ENCODE measurements at places on chromosomes 16 and 17.

DNA sequence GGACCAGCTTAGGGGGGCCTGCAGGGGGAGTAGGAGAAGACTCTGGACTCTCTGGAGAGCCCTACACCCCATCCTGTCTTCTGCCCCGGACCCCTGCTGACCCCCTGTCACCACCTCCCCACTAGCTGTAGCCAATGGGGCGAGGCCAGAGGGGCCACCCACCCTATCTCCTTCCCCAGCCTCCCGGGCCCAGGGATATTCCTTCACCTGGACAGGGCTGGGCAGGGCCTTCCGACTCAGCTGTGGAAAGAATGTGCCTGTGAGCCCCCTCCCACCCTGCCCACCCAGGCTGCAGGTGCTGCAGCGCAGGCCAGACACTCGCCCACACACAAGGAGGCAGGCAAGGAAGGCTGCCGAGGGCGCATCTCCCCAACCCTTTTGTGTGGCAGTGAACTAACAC is 23.0 kb downstream of the TSPOAP1 start:
- DNase-seq, result no peak

- DNase-seq, result no peak
Observed at GRCh38 chr16:57762365-57763040, 26.9 kb downstream of the KATNB1 start.

GRCh38 chr17:55661256-55661758 is 61.4 kb downstream of the TMEM100 start:
- DNase-seq, result no peak

GRCh38 chr16:85036236-85037049 is 8.8 kb downstream of the KIAA0513 start:
- DNase-seq, result no peak

GRCh38 chr17:75078284-75079022 is 9.3 kb upstream of the SLC16A5 start:
- DNase-seq, result no peak

- DNase-seq, result peak; percentile 70
Observed at GRCh38 chr16:55944377-55944802, 69.2 kb upstream of the CES5A start.

GRCh38 chr17:4405699-4406098 is 28.0 kb upstream of the SPNS3 start:
- DNase-seq, result no peak

DNA sequence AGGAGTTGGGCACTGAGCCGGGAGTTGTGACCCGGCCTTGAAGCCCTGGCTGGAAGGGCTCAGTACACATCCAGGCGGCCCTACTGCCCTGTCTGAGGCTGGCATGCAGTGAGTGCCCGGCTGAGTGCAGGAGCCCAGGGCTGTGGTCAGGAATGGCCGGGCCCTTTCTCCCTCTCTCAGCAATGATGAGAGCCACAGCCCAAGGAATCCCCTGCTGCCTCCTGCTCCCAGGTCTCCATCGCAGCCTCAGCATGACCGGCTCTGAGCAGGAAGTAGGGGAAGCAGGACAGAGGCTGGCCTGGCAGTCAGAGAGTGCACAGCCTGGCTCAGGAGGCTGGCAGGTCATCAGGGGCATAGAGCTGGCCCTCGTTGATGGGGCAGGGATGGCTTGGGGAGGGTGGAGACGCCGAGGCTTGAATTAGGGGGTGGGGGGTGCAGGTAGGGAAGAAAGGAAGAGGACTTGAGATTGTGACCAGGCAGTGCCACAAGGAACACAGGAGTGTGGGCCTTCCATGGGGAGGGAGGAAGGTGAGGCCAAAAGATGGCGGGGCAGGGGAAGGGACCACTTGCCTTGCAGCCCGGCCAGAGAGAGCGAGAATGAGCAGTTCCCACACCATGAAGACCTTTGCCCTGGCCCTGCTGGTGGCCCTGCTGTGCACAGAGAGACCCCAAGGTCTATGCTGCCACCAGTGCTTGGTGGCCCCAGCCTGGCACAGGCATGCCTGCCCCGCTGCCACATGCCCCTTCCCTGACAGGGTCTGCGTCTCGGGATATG is 32.1 kb upstream of the KRT17 start:
- DNase-seq, result no peak

DNA sequence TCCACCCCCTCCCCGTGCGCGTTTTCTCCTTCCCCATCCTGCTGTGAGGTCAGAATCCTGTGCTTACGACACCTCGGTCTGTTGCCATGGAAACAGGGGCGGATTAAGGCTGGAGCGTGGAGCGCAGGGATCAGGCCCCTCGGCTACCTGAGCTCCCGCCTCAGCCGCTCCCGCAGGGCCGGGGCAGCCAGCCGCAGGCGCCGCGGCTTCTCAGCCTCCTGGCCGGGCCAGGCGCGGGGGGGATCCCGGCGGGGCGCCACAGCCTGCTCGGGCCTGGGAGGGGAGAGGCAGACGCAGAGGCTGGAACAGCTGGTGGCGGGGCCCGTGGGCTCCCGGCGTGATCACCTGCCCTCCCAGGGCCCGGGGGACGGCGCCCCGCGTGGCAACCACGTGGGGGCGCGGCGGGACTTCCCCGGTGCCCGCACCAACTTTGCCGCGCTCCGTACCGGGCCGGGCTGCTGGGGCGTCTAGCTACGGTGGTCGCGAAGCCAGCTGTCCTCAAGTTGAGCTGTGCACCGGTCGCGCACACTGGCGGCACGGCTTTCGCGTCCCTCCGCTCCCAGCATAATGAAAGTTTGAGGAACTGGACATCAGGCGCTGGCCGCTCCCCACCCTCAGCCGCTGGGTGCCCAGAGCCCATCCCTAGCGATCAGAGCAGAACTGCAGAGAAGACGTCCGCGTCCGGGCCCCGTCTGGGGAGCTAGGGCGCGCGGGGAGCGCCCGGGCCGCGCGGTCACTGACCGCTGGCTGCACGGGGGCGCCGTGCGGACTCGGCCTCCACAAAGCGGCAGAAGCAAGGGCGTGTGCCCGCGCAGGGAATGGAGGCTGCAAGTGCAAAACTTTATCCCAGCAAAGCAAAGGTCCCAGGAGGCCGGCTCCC is 1.2 kb downstream of the RTN4RL1 start:
- DNase-seq, result peak; percentile 62

DNA sequence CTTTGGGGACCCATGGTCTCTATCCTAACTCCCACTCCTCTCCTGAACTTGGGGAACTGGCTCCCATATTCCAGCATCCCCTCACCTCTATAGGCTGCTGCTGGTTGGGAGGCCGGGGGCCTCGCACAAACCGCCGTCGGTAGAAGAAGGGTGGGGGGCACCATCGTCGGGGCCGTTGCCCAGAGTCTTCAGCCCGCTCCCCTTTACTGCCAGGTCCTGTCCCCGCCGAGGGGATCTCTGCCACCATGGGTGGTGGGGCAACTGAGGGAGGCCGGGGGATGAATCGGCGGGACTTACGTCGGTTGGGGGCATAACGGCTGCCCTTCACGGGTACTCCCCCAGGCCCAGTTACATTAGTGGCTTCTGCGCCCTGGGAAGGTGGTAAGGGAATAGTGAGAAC is 4.3 kb downstream of the YBX2 start:
- DNase-seq, result no peak

DNA sequence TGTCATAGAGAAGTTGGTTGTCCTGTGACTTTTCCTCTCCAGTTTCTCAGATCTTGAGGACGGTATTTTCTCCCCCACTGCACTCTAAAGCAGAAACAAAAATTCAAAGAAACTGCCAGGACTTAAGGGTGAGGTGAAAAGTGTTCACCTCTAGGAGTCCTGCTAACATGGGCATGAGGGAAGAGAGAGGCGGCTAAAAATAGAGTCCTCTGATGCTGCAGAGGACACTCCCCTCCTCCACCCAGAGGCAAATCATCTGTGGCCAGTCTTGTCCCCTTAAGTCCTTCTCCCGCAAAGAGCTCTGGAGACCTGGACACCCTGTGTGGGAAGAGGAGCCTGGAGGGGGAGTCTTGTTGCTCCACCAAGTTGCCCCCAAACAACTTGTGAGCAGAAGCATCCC is 4.7 kb upstream of the DDX19A start:
- DNase-seq, result no peak

- no peak for DNase-seq
Observed at GRCh38 chr17:64574646-64575045, 67.9 kb downstream of the CEP95 start.

DNA sequence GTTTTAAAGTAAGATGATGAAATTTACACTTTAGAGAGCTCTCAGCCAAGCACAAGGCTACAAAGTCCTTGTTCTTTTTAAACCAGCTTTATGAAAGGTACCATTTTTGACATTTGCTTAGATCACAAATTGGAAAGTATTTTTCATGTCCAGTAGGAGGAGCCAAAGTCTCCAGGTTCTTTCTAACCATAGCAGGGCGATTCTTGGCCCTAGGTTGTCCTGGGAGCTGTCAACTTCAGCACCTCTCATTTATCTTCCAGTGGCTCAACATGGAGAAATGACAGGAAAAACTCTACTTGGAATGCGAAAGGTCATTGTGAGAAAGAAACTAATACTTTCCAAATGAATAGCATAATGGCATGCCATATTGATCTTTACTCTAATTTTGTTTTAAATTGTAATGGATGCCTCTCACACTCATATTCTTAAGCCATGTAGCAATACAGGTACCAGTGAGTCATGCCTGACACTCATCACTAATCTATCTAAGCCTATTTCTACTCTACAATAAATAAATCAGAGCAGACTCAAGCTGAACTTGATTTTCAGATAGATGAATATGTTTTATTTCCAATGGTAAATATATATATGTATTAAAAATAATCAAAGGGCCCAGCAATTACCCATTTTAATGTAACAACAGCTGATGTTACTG is 919.1 kb upstream of the EEF2KMT start:
- peak; percentile 68 for DNase-seq

DNA sequence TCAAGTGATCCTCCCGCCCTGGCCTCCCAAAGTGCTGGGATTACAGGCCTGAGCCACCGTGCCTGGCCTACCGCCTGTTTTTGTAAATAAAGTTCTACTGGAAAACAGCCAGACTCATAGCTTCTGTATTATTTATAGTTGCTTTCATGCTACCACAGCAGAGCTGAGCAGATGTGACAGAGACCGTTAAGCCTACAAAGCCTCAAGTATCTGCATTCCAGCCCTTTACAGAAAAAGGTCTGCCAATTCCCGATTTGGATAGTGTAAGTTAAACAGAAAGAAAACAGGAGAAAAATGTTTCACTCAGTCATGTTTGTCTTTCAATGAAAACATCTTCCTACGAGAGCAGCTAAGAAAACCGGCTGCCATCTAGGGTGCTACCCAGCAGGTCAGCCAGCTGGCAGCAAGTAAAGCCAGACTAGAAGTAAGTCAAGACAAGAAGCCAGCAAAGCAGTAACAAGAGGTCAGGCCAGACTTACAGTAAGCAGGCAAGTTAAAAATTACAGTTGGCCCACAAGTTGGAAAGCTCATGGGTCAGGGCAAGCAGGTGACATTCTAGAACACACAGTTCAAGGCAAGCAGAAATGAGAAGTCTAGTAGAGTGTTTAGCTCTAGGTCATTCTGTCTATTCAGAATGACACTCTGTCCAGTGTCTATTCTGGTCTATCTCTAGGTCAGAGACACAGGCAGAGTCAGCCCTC is 17.7 kb downstream of the NCBP3 start:
- no peak for DNase-seq

DNA sequence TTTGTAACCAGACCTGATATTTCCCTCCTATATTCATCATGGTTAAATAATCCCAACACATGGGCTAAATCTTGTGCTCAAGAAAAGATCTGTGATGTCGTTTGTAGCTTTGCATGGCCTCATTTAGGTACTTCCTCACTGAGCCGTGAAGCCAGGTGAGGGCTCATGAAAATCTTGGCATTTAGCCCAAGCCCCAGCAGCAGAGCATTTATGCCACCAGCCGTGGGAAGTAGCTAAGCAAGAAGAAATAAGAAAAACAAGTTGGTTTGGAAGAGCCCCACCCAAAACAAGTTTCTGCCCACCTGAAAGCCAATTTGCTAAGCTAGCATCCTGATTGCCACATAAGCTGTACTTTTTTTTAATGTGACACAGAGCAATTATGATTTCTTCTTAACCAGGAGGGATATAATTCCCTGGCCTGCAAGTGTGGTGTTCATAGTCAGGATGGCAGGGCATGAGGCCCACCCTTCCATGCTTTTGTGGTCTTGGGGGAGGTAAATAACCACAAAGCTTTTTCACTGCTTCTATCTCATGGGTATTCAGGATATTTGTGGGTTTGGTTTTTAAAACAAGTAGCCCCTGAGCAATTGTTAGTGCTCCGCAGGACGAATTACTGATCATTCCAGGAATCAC is 10.5 kb downstream of the TMIGD1 start:
- peak; percentile 62 for DNase-seq

DNA sequence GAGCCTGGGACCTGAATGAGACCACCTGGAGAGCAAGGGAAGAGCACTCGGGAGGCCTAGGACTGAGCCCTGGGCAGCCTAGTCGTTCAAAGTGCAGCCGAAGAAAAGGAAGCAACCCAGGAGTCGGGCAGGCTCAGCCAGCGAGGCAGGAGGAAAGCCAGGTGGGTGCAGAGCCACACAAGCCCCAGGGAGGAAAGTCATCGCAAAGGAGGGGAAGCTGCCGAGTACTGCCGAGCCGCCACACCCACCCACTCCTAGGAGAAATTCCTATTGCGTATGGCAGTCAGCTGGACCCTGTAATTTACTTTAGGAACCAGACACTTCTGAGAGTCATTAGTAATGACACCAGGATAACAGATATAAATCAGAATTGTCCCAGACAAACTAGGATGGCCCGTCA is 187.6 kb downstream of the KATNIP start:
- DNase-seq, result no peak

DNA sequence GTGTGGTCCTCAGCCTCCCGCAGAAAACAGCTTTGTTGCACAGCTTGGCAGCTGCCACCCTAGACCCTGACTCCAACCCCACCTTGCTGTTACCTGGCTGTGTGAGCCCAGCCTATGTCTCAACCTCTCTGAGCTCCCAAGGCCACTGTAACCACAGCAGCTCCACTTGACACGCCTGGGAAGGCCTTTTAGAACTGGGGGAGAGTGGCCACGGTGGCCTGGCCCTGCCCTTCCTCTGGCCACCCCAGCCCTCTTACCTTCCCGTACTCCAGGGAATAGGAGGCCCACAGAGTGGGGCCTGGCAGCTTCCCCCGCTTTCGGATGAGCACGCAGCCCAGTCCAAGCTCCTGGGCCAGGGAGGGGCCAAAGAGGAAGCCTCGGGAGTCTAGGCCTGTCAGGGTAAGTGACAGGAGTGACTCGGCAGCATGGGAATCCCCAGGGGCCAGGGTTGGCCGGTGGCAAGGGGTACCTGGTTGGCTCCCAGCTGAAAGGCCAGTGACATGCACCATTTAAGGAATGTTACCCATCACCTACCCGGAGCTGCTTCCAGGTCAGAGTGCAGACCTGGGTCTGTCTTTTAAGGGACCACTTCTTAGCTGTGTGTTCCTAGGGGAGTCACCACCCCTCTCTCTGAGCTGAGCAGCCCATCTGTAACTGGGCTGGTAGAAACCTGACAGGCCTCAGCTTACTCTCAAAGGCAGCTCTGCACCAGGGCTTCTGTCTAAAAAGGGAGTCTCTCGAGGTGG is 1.4 kb downstream of the APRT start:
- DNase-seq, result peak; percentile 73

- peak; percentile 54 for DNase-seq
Observed at GRCh38 chr17:55237268-55237667, 27.5 kb upstream of the HLF start.

- no peak for DNase-seq
Observed at GRCh38 chr16:58187092-58187491, 10.8 kb downstream of the CSNK2A2 start.

- DNase-seq, result no peak
Observed at GRCh38 chr16:49923411-49923810, 67.5 kb upstream of the ZNF423 start.

GRCh38 chr16:89408315-89408714 is 82.0 kb downstream of the ANKRD11 start:
- no peak for DNase-seq
